Chondrocyte (in vitro differentiated cells): ENCODE measurements at places on chromosomes 12 and 14. TPM values are rescaled to one million over a fixed set of nuclear protein-coding genes. Genes with fewer than 3 reads are reported as not detected.

DNA sequence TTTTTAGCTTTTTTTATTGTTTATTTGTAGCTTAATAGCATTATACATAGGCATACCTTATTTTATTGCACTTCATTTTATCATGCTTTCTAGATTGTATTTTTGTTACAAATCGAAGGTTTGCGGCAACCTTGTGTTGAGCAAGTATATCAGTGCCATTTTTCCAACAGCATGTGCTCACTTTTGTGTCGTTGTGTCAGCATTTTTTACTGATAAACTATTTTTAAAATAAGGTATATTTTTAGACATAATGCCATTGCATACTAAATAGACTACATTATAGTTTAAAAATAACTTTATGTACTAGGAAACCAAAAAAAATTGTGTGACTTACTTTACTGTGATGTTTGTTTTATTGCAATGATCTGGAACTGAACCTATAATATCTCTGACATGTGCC, 56.2 kb upstream of the RESF1 start:
- no peak for DNase-seq

The SLC22A17 gene
- 40.3 to 63.9 TPM (median 44.0 TPM) in 3 replicates for total RNA-seq

The CDC42BPB gene
- total RNA-seq: 106 to 113 TPM (median 107 TPM) in 3 replicates

The TESPA1 gene
- total RNA-seq: not detected in 3 replicates

GRCh38 chr14:29463727-29464395, 463.8 kb downstream of the PRKD1 start:
- no peak for DNase-seq

DNA sequence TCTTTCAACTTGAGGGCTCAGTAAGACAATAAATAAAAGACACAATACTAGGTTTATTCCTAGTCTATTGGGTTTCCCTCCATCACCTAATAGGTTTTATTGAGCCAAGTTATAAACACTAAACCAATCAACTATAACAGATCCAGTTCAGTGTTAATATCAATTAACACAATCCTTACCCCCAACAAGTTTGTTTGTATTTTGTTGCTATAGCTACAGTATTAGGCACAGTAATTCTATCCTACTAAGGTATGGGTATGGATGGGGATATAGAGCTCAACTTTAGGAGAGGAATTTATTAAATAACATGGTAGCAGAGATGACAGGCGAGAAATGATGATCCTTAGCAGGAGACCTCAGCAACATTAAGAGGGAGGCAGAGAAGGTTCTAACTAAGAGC, 13.3 kb downstream of the PPP4R3A start:
- no peak for DNase-seq

The MIA2 gene
- total RNA-seq: 23.0 to 27.3 TPM (median 26.6 TPM) in 3 replicates

The FAIM2 gene
- total RNA-seq: 0.47 to 1.3 TPM (median 0.74 TPM) in 3 replicates

The TSPAN11 gene
- 0.87 to 1.9 TPM (median 0.95 TPM) in 3 replicates for total RNA-seq

DNA sequence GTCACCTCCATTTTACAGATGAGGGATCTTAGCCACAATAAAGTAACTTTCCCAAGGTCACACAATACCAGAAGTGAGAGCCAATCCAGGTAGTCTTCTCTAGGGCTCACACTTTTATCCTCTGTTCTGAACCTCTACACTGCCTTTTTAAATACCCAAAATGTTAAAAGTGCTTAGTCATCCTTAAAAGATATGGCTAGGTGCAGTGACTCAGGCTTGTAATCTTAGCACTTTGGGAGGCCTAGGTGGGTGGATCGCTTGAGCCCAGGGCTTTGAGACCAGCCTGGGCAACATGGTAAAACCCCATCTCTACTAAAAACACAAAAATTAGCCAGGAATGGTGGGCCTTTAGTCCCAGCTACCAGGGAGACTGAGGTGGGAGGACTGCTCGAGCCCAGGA, 104.1 kb upstream of the PPP4R3A start:
- no peak for DNase-seq

GRCh38 chr12:113306382-113306781, 28.5 kb downstream of the SLC8B1 start:
- no peak for DNase-seq

The TMEM253 gene
- 1.1 to 1.6 TPM (median 1.2 TPM) in 3 replicates for total RNA-seq

DNA sequence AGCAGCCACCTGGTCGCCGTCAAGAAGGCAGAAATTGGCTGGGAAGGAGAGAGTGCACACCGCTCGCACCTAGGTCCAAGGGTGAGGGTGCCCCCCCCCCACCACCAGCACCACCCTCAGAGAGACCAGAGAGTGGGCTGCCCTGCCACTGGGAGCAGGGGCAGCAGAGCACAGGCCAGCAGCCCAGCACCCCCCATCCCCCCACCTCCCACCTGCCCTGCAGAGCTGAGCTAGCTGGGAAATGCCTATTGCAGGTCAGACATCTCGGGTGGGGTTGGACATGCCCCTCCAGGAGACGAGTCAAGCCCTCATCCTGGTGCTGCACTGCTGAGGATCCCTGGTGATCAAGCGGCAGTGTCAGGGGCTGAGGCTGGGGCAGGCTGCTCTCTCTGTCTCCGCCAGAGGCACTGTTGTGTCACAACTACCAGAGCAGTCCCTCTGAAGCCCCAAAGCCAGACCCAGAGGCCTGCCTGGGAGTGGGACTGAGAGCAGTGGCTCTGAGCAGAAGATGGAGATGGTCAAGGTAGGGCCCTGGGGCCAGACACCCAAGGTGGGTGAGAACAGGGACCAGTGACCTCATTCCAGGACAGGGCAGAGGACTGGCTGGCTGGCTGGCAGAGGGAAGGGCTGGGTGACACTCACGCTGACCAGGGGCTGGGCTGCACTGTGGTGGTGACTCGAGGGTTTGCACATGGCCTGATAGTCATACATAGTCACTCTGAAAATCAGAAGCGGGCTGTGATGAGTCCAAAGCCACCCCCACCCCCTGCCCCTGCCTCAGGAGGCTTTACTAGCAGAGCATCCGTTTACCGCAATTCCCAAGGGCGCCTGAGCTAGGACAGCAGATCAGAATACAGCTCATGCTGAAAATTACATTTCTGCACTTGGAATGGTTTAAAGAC, 19.7 kb upstream of the LRTM2 start:
- peak; percentile 89 for DNase-seq

DNA sequence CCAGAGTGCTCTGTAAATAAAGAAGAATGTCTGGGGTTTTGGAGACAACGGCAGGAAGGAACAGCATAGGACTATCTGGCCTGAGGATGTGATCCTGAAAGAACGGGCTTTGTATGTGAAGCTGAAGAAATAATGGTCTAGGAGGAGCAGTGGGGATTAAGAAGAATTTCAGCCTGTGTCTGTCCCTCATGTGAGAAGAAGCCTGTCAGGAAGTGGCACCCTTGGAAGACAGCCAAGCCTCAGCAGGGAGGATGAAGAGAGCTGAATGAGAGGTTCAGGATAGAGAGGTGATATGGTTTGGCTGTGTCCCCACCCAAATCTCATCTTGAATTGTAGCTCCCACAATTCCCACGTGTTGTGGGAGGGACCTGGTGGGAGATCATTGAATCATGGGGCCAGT, 56.9 kb upstream of the TCL1A start:
- DNase-seq: no peak

- DNase-seq: peak; percentile 72
Observed at GRCh38 chr14:100604709-100605108, 17.5 kb upstream of the BEGAIN start.

The GPR135 gene
- 4.0 to 8.9 TPM (median 4.8 TPM) in 3 replicates for total RNA-seq

- DNase-seq: no peak
Observed at GRCh38 chr12:78928200-78929074, 63.9 kb downstream of the SYT1 start.

DNA sequence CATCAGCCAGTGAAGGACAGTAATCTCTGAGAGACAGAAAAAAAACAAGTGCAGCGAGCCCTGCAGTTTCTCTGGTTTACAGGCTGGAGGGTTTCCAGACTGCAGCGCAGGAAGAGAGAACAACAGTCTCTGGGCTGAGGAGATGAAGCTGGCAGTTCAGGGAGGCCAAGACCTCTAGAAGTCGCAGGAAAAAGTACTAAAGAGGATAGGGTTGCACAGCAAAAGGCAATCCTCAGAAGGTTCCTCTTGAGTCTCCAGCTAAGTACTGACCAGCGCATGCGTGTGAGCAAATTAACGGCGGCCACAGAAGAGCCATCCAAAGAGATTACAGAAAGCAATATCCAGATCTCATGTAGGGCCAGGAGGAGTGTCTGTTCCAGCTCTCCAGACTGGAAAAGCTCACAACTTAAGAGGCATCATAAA, 12.2 kb upstream of the CCDC60 start:
- no peak for DNase-seq

The PRPH gene
- not detected in 3 replicates for total RNA-seq

GRCh38 chr14:96925422-96925821, 128.2 kb downstream of the VRK1 start:
- no peak for DNase-seq

DNA sequence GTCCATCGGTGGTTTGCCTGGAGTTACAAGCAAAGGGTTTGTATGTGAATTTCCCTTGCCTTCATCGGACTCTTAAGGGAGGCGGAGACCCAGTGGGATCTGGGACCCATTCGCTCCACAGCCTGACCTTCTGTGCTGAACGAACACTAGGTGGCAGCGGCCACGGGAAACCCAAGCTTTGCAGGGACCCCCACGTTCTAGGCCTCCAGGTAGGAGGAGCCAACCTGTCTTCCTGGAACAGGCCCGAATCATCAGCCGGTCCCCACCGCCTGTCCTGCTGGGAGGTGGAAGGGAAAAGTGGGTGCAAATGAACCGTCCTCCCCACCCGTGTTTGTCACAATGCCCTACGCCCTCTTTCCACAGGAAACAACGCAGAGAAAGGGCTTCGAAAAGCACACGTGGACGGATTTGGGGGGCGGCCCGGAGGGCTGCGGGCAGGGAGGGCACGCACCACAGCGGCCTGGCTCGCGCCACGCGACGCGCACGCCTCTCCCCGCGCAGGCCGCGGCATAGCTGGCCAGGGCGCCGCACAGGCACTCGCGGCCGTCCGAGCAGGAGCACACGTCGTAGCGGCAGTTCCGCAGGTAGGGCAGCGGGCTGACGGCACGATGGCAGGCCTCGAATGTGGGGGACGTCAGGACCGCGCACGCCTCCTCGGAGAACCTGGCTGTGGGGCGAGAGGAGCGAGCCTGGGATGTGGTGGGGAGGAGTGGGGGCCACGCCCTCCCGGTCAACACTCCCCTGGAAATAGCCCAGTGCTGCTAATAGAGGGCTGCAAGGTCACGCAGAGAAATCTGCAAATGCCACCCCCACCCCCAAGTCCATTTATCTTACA, 67.8 kb downstream of the VWF start:
- DNase-seq: no peak

The KRT6C gene
- total RNA-seq: not detected in 3 replicates

- DNase-seq: peak; percentile 62
Observed at GRCh38 chr14:69328317-69328716, 68.4 kb downstream of the GALNT16 start.

GRCh38 chr12:103444983-103445382, 50.8 kb downstream of the C12orf42 start:
- no peak for DNase-seq

- DNase-seq: peak; percentile 49
Observed at GRCh38 chr12:131209082-131210070, 255.7 kb downstream of the ADGRD1 start.

The MRPS35 gene
- 29.2 to 33.1 TPM (median 33.1 TPM) in 3 replicates for total RNA-seq
